ENCODE measurements at places on chromosomes 2 and 18.

DNA sequence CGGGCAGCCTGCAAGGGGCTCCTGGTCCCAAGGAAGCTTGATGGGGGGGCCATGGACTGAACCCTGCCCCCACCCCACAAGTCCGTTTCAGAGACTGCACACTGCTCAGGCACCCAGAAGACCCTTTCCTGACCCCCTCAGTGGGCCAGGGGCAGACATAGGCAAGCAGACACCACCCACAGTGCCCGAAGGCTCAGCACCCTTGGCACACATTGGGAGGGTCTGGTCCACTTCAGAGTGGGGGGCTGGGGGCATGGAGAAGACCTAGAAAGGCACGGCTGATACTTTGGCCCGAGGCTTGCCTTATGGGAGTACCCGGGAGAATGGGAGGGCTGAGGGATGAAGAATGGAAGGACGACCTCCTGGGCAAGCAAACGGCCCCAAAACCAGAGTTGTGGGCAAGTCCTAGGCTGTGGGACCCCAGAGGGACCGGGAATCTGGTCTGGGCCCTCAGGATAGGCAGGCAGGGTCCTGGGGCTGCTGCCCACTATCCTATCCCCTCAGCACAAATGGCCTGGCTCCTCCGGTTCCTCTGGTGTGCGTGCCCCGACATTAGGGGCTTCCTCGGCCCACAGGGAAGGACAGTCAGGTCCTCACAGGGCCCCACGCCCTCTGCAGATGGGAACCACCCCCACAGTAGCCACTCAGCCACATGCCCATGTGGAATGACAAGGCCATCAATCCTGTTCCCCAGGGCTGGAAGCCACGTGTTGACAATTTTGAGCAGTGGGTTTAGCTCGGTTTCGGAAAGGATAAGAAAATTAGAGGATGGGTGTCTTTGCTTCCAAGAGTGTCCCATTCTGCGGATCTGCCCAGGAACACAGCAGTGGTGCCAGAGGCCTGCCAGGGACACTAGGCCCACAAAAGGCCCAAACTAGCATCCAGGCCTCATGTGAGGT is 15.0 kb upstream of the GPC1 start:
- no peak for DNase-seq

GRCh38 chr2:27795093-27795834 is 23.7 kb downstream of the MRPL33 start:
- no peak for DNase-seq

DNA sequence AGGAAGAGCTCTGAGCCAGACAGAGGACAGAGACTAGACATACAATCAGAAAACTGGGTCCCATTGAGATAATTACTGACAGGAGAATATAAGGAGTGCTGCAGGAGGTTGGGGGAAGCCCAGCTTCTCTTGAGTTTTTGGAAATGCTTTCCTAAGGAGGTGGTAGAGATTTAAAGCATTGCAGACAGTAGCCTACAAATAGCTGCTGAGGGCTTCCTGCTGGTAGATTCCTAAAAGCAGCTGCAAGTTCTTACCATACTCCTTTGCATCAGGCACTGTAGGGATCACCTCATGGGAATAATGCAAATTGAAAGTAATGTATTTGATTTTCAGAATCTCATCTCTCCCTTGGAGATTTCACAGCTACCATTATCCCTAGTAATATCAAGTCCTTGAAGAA is 902.6 kb upstream of the GCFC2 start:
- no peak for DNase-seq

DNA sequence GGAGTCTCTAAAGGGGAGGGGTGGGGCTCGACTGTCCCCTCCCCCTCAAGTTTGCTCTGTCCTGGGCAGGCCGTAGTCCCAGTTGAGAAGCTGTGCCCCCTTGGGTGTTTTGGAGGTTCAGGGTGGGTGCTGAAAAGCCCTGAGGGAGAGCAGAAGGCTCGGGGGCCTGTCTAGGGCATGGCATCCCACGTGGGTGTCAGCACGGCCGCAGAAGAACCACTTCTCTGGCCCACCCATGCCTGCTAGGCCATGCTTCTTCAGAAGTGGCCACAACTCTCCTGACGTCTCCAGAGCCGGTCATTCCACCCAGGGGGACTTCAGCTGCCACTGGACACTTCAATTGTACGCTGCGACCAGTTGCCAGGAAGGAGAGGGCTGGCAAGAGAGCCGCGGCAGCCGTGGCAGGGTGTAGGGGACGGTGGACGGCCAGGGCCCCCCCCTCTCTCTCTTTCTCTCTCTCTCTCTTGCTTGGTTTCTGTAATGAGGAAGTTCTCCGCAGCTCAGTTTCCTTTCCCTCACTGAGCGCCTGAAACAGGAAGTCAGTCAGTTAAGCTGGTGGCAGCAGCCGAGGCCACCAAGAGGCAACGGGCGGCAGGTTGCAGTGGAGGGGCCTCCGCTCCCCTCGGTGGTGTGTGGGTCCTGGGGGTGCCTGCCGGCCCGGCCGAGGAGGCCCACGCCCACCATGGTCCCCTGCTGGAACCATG is at the start of gene INPP5D:
INPP5D (plus strand) TSS at position 546 of the 704 bp plus-strand sequence; CDS start at position 683, 137 bp downstream.
- no peak for DNase-seq

DNA sequence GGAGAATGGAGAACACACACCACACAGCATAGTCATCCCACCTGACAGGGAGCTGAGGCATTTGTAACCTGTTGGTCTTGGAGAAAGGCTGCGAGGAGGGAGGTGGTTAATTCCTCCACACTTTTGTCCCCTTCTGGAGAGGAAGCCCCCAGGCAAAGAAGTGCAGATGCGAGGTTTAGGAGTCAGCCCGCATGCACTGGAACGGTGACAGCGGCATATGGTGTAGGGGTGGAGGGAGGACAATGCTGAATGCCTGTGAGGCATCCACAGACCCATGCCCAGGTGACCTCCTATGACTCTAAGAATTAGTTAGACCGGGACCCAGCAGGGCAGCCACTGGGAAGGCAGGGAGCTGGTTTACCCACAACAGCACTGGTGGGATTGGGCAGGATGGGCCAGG is 12.2 kb downstream of the SPATA3 start:
- no peak for DNase-seq

- no peak for DNase-seq
Measured at GRCh38 chr2:29322011-29322410, 206.8 kb downstream of the CLIP4 start.

- no peak for DNase-seq
Measured at GRCh38 chr2:127101048-127101611, 5.8 kb downstream of the BIN1 start.

GRCh38 chr2:41970988-41971660 is 76.7 kb upstream of the PKDCC start:
- DNase-seq, result no peak

- DNase-seq, result no peak
Measured at GRCh38 chr2:15313657-15314056, 247.5 kb downstream of the NBAS start.

GRCh38 chr2:1862608-1863280 is 118.4 kb upstream of the PXDN start:
- DNase-seq, result no peak

GRCh38 chr2:46690825-46691224 is 211.5 kb downstream of the TMEM247 start:
- no peak for DNase-seq

GRCh38 chr2:218873359-218874194 is 7.1 kb upstream of the WNT10A start:
- peak; percentile 64 for DNase-seq

DNA sequence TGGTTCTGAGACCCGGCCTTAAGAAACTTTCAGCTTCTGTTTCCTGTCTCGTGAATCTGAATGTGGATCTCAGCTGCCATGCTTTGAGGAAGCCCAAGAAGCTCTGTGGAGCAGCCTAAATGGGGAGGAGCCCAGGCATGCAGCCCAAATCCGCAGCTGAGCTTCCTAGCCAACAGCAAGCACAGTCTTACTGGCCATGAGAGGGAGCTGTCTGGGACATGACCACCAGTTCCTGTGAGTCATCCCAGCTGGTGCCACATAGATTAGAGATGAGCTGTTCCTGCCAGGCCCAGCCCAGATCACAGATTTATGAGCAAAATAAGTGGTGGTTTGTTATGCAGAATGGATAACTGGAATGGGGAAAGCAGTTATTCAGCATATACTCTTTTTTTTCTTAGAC is 224.4 kb upstream of the APCDD1 start:
- no peak for DNase-seq

DNA sequence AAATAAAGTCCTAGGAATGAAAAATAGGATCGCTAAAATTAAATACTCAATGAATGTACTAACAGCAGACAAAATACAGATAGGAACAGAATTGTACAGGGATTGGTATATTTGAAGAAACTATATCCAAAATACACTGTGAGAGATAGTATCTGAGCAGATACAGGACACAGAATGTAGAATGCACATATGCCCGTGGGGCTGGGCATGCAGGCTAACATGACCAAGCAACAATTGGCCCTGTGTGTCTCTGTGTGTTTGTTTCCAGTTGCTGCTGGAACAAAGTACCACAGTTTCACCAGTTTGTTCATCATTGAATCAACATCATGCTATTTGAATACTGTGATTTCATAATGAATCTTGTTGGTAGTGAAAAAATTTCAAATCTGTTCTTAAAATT is 127.6 kb downstream of the PMAIP1 start:
- no peak for DNase-seq

- DNase-seq, result peak; percentile 31
Measured at GRCh38 chr2:98487806-98488189, 43.1 kb downstream of the INPP4A start.

DNA sequence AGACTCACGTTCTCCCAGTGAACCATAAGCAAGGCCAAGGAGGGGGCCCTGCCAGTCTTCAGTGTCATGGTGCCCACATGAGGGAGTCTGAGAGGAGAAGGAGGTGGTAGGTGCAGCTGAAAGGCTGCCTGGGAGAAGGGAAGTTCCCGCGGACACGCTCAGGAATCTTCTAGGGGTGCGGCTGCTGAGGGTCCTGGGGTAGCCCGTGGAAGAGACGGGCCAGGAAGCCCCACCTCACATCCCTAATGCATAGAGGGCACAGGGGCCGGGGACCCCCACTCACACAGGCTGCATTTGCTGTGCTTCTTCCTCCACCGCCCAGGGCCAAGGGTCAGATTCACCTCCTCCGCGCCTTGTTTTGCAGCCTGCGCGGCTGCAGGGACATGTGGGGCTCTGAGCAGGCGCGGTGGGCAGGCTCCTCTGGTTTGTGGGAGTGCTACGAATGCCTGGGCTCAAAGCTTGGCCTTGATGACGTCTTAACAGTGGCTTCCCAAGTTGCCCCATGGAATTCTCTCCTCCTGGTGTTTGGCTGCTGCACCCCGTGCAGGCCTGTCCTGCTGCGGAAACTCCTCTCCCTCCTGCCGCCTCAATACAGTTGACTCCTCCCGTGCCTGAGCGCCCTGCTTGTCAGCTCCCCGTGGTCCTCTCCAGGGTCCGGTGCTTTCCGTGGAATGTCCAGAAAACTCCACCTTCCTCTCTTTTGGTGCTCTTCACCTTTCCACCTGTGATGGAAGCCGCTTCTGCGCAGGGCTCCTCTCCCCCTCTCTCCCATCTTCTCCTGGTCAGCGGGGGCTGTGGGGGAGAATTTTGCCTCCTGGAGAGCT is 95.7 kb downstream of the VAPA start:
- no peak for DNase-seq

GRCh38 chr2:111705711-111706336 is 178.2 kb downstream of the ANAPC1 start:
- DNase-seq, result peak; percentile 90

- DNase-seq, result no peak
Measured at GRCh38 chr18:6255116-6255705, 159.5 kb downstream of the L3MBTL4 start.

- no peak for DNase-seq
Measured at GRCh38 chr2:182144041-182144775, 158.6 kb downstream of the PPP1R1C start.

DNA sequence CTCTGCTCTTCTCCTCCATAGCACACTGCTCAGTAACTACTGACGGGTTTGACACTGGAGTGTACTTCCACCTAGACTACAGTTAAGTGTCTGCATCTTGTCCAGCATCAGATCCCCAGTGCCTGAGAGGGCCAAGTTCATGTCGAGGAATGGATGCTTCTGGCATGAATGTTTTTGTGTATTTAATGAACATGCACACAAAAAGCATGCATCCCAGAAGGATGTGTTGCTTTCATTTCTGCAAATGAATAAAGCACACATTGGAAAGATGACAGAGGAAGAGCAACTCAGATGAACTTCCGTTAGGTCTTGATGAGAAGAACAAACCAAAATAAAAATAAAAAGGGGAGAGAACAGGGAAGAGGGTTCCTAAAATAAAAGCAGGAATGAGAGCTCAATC is 27.9 kb downstream of the C2orf49 start:
- DNase-seq, result no peak
